GM12878 (cell line): ENCODE measurements at places on chromosomes 6 and 20. TPM values are rescaled to one million over a fixed set of nuclear protein-coding genes. Genes with fewer than 3 reads are reported as not detected.

Gene DDAH2
- 8.3 and 10.8 TPM in 2 replicates for total RNA-seq

Gene CAPN11
- total RNA-seq, result 0.29 and 0.44 TPM in 2 replicates

Gene TFAP2A
- total RNA-seq, result 0.21 and 0.46 TPM in 2 replicates

Gene BHLHE23
- 0.33 TPM in 1 of 2 replicates, not detected in the other for total RNA-seq

Gene NKX2-2
- not detected in 2 replicates for total RNA-seq

Gene TRIM10
- total RNA-seq, result not detected in 2 replicates

Gene OR12D2
- total RNA-seq, result not detected in 2 replicates

Gene MUC21
- not detected in 2 replicates for total RNA-seq

Gene POU3F2
- not detected in 2 replicates for total RNA-seq

Gene PROKR2
- not detected in 2 replicates for total RNA-seq

Gene SLC12A5
- 2.7 and 3.1 TPM in 2 replicates for total RNA-seq

Gene CPNE5
- total RNA-seq, result 38.4 and 39.1 TPM in 2 replicates
